Calu3 (cell line): ENCODE measurements at places on chromosomes 1 and 21. TPM values are rescaled to one million over a fixed set of nuclear protein-coding genes. Genes with fewer than 3 reads are reported as not detected.

GRCh38 chr1:218439541-218440295 is 94.6 kb downstream of the TGFB2 start:
- H3K27ac ChIP-seq, result no peak overlapping the region
- H3K36me3 ChIP-seq, result peaks cover 15% of the 10 kb centered on the region
- DNase-seq, result no peak
- H3K4me1 ChIP-seq, result peaks cover 2% of the 10 kb centered on the region
- H3K4me3 ChIP-seq, result no peak overlapping the region

DNA sequence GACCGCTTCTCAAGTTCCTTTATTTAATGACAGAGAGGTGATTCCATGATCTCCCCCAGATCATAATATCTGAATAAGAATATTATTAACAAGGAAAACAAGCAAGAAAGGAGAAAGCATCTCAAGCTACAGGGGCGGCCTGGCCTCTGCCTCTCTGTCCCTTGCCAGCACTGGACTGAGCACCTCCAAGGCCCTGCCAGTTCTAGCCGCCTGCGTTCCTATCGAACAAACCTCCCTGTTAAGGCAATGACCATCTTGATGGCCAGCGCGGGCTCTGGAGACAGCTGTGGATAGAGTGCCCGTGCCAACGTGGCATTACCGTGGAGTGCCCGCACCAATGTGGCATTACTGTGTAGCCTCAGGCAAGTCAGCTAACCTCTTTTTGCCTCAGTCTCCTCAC is 84.8 kb downstream of the NPHP4 start:
- DNase-seq, result no peak
- no peaks in the 10 kb centered on the region for H3K27me3 ChIP-seq
- peaks cover 6% of the 10 kb centered on the region for H3K36me3 ChIP-seq
- no peaks in the 10 kb centered on the region for H3K4me1 ChIP-seq

GRCh38 chr1:104991702-104992101 is 1242.0 kb downstream of the AMY1C start:
- H3K27me3 ChIP-seq, result no peaks in the 10 kb centered on the region
- H3K4me1 ChIP-seq, result no peaks in the 10 kb centered on the region
- H3K27ac ChIP-seq, result no peak overlapping the region
- no peak overlapping the region for H3K4me3 ChIP-seq
- no peaks in the 10 kb centered on the region for H3K36me3 ChIP-seq

- peaks cover 84% of the 10 kb centered on the region for H3K27me3 ChIP-seq
- H3K36me3 ChIP-seq, result no peaks in the 10 kb centered on the region
- no peak overlapping the region for H3K27ac ChIP-seq
- H3K4me3 ChIP-seq, result peak overlapping the region; percentile 46
- DNase-seq, result peak; percentile 29
These were observed 57.1 kb downstream of the TMEM53 start for GRCh38 chr1:44616991-44617702.

DNA sequence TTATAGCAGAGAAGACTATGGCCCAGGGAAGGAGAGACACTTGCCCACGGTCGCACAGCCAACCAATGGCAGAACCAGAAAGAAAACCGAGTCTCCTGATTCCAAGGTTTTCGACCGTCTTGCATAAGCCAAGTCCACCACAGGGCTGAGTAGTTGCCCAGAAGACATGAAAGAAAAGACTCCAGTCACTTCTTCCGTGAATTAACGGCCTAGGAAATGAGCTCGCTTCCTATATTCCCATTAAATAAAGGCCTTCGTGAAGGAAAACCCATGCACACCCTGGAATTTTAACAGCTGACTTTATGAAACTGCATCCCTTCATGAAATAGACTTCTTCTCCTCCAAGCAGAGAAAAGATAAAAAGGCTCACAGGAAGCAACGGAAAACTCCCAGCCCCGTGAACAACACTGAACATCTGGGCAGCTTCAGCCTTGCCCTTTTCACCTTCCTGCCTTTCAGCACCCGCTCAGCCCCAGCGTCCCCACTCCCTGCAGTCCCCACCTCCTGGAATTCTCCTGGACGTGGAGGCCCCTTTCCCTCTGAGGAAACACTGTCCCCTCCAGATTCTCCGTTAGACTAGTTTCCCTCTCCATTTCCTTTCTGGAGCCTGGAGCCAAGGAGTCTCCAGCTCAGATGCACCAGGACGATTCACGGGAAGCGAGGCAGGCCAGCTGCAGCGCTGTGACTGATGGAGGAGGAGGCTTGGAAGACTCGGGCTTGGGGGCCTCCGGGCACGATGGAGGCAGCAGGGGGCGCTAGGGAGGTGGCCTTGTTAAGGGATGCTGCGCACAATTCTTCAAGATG is 2.7 kb upstream of the MYOC start:
- H3K27ac ChIP-seq, result no peak overlapping the region
- DNase-seq, result peak; percentile 50
- no peaks in the 10 kb centered on the region for H3K36me3 ChIP-seq
- H3K27me3 ChIP-seq, result no peaks in the 10 kb centered on the region

DNA sequence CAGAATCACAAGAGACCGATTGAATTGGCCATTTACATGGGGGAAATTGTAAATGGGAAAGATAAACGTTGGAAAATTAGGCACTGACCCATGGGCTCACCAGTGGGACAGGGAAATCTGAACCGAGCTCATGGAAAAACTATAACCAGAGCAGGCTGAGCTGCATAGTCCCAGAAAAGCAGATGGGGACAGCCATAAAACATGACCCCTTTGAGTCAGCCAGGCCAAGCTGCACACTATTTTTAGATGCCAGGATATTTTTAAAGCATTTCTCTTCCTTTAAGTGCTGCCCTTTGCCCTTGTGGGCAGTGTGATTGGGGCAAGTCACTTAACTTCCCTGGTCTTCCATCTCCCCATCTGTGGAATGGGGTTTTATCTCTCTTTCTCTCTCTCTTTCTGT is 184.1 kb downstream of the FOXD2 start:
- H3K36me3 ChIP-seq, result no peaks in the 10 kb centered on the region
- no peak overlapping the region for H3K27ac ChIP-seq
- no peak overlapping the region for H3K4me3 ChIP-seq

DNA sequence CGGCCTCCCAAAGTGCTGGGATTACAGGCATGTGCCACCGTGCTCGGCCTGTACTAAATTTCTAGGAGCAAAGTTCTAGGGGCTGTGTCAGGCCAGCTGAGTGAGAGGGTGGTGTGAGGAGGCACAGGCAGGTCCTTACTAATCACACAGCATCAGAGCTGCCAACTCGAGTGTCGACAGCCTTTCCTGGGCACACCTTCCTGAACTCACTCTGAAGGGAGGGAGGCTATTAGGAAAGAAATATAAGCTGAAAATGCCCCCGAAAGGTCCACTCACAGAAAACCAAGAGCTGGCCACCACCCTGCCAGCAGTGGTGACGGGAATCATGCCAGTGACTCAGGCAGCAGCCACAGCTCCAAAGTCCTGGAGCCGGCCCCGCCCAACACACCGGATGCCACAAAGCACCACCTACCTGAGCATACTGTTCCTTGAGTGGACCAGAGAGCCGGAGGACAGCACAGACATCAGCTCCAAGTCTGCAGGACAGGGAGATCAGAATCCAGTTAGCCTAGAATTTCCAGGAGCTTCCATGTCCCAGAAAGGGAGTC is 4.5 kb downstream of the PMVK start:
- peaks cover 18% of the 10 kb centered on the region for H3K4me1 ChIP-seq
- H3K4me3 ChIP-seq, result peak overlapping the region; percentile 23
- peaks cover 25% of the 10 kb centered on the region for H3K36me3 ChIP-seq

DNA sequence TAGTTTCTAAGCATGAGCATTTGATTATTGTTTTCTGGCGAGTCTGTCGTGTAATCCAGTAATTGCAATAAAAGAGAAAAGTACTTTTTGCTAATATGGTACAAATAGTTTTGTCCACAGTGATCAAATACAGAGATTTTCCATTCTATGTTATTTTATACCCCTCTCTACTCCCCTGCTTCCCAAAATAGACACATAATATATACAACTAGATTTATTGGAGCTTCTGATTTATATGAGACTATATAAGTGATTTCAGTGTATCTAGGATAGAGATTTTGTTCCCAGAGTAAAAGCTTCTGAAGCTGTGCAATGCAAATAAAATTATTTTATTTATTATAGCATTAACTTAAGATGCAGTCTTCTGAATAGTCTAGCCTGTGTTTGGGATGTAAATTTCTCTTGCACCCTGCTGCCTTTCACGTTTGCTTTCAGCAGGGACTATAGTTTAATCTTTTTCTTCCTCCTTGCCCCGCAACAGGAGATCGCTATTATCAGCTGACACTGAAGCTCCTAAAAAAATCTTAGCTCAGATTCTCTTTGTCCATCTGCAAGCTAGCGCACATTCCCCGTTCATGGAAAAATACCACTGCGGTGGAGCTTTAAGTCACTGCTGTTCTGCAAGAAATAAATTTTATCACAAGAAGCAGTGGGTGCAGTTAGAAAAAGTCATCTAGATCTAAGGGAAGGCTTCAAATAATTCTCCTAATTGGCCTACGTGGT is 273.3 kb downstream of the DISC1 start:
- no peak overlapping the region for H3K4me3 ChIP-seq
- no peaks in the 10 kb centered on the region for H3K4me1 ChIP-seq

Gene S1PR1
- not detected in 2 replicates for total RNA-seq

Gene FAM72D
- 8.2 and 10.3 TPM in 2 replicates for total RNA-seq

Gene OR2T3
- total RNA-seq, result not detected in 2 replicates

Gene OR2L3
- total RNA-seq, result not detected in 2 replicates

Gene L1TD1
- total RNA-seq, result not detected in 2 replicates
